ENCODE measurements at places on chromosomes 11 and 22. TPM values are rescaled to one million over a fixed set of nuclear protein-coding genes. Genes with fewer than 3 reads are reported as not detected.

Gene MRGPRX4
- polyA plus RNA-seq, result not detected

DNA sequence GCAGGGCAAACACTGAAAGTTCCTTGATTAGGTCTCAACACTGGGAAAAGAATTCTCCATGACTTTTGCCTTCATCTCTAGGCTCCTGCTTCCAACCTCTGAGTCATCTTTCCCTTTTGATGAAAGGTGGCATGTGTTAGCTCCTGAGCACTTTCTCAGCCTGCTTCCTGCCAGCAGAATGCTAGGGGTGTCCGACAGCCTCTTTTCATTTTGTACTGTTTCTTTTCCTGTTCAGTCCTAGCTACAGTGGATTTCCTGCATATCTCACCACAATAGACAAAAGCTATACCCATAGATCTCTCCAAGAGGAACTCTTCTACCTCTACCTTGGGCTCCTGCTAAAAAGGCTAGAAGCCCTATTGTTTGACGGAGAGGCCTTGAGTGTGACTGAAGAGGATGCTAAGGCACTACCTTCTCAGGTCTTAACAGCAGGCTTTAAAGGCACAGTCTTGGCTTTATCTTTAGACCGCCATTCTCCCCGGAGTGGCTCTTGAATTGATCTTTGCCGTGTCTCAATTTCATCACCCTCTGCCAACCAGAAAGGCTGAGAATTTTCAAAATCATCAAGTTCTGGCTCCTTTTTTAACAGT lies 145.5 kb downstream of the RBFOX2 start:
- H3K27ac ChIP-seq, result peak overlapping the region; percentile 87
- H3K4me3 ChIP-seq, result no peak overlapping the region
- H3K27me3 ChIP-seq, result no peaks in the 10 kb centered on the region
- DNase-seq, result peak; percentile 18

DNA sequence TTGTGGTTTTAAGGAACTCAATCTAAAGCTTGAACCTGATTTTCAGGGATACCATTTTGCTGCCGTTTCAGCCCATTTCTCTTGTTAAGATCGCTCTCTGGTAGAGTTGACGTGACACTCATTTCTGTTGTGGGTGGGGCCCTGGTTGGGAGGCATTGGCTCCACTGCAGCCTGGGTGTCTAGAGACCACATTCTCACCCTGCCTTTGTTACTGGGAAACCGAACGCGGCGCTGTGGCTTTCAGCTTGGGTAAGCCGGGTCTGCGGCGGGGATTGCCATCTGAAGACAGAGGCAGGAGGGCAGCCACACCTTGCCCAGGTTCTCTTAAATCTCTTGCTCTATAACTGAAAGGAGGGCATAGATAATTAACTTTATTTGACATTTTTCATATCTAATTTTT lies 3.2 kb downstream of the EHF start:
- DNase-seq, result no peak
- H3K27me3 ChIP-seq, result no peaks in the 10 kb centered on the region
- no peak overlapping the region for H3K4me3 ChIP-seq
- H3K27ac ChIP-seq, result no peak overlapping the region
- no peaks in the 10 kb centered on the region for H3K36me3 ChIP-seq

DNA sequence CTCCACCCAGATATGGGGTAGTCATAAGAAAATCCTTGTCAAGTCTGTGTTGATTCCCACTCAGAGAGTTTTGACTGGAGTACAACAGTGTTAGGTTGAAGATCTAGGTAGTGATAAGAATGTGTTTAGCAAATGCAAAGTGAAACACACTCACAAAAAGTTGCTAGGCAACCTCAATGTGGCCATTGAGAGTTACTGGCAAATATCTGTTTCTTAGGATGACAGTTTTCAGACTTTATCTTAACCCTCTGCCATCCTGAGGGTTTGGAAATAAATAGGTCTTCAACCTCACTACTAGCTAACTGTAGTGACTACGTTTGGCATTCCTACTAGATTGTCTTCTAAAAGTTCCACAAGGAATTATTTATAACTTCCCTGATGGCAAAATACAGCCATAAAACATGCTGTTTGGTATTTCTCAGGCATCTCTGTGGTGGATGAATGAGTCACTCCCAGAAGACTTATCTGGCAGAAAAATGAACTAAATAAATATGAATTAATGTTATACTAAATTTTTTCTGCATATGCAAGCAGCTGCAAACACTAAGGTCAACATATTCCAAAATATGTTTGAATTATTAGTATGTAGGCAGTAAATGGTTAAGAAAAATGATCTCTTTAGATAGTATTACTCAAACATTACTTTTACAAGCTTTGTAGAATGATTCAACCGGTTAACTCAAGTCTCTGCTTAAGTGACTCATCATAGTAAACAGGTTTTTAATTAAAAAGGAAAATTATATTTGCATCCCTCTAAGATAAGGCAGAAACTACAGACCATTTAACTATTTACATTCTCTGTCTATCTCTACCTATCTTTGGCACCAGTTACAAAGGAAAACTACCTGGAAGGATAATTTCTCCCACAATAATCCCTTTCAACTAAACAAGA lies 17.1 kb upstream of the SYTL2 start:
- peak overlapping the region; percentile 19 for H3K27ac ChIP-seq
- H3K4me1 ChIP-seq, result peaks cover 14% of the 10 kb centered on the region
- peak; percentile 69 for DNase-seq
- H3K36me3 ChIP-seq, result no peaks in the 10 kb centered on the region

Measured in cardiac muscle cell (in vitro differentiated cells and primary cell).